ENCODE measurements at places on chromosomes 12 and 14.

DNA sequence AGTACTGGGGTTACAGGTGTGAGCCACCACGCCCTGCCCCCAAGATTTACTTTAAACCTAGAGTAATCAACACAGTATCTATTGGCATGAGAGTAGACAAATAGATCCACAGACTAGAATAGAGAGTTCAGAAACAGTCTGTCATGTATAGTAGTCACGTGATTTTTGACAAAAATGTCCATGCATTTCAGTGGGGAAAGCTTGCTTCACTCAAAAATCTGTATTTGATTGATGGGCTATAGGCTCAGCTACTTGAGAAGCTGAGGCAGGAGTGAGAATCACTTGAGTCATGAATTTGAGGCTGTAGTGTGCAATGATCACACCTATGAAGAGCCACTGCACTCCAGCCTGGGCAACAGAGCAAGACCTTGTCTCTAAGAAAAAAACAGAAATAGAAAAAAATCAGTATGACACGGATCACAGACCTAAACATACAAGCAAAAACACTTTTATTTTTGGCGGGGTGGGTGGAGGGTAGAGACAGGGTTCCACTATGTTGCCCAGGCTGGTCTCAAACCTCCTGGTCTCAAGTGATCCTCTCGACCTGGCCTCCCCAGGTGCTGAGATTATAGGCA lies 7.6 kb upstream of the ORAI1 start:
- DNase-seq: no peak

DNA sequence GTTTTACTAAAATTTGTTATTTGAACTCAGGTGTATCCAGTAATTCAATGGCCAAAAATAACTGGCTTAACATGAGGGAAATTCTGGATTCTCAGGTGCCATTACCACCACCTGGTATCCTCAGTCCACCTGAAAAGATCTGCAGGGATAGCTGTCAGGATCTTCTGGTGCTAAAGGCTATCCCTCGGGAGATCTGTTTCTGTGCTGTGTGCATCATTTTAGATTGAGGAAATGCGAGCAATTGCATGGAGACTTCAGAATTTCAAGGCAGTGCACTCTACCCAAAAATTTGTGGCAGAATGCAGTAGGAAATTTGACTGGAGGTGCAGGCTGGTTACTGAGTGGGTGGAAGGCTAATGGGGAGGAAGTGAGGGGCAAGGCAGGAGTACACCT lies 26.4 kb downstream of the ZCCHC8 start:
- DNase-seq: no peak

- no peak for DNase-seq
Measured at GRCh38 chr12:53808023-53808705, 56.4 kb upstream of the CISTR start.

- no peak for DNase-seq
Measured at GRCh38 chr12:114912811-114913210, 228.8 kb upstream of the TBX3 start.

- no peak for DNase-seq
Measured at GRCh38 chr14:94081386-94081820, 293 bp downstream of the IFI27L1 start.

DNA sequence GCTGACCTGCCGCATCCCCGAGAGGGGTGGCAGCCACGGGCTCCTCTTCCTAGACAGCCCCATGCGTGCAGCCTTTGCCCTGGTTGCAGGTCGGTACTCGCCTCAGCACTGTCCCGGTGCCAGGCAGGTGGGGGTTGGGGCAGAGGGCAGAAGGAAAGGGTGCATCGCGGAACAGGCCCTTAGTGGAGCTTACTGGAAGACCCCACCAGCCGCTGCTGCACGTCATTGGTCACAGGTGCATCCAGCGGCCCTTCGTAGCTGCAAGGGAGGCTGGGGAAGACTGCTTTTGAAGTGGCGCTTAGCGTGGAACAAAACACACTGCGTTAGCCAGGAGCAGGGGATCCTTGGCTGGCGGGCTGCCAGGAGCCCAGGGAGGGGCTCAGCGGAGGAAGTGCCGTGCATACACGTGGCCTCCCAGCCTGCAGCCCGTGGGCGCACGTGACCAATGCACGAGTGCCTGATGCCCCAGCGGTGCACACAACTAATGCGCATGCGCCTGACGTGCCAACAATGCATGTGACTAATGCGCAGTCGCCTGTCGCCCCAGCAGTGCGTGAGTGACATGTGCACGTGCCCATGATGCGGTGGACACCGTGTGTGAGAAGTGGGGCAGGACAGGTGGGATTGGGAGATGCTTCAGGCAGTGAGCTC lies 5.0 kb upstream of the EP400 start:
- no peak for DNase-seq

DNA sequence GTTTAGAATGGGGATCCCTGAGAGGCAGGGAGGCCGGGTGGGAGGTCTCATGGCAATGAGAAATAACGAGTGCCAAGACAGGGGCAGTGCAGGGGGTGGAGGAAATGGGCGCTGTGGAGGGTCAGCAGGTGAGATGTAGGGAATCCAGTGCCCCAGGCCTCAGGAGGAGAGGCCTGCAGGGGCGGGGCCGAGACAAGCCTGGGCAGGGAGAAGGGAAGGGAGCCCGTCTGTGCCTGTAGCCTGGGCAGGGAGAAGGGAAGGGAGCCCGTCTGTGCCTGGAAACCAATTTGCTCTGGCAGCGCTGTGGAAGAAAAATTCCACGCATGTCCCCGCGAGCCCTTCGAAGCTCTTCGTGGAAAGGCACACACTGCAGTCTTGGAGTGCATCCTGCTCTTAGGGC lies 10.6 kb upstream of the NCOR2 start:
- DNase-seq: no peak

DNA sequence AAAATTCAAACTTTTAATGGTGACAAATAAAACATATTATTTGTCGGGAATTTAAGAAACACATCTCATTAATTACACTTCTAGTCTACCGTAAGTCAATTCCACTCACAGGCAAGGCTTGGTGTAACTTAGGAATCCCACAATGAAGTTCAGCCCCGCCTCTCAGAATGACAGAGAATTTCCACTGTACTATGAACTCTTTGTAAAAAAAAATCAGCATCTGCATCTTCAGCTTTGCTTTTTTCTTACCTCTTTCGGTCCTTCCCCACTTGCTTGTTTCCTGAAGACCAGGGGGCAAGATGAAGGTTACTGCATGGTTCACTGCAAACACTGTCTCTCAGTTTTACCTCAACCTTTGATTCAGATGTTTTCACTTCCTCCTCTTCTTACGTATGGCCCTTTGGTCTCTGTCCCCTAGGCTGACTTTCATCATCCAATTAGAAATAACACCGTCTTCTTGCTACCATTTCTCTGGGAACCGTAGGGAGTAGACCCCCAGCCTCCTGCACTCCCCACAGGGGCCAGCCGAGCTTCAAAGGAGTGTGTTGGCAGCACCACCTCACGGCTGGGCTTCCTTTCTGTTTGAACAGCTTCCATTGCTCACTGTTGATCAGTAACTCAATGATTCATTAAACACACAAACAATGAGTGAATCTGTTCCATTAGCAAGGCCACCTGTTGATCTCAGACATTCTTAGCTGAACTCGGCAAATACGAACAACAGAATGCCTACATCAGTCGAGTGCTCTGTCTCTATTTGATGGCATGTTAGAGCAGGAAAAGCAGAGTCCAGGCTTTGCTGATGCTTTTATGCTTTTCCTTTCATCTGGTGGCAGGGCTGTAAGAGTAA lies 343.0 kb downstream of the BMP4 start:
- no peak for DNase-seq

DNA sequence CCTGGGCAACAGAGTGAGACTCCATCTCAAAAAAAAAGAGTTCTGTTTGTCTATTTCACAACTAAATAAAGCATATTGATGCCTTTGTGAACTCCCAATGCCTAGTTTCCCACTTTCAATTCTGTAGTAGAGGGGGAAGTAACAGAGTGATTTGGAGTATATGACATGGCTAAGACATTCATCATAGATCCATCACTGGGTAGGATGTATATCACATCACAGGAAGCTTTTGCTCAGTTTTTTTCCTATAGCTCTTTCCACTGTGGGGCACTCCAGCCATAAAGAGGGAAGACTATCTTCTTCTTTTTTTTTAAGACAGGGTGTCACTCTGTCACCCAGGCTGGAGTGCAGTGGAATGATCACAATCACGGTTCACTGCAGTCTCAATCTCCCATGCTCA lies 154.0 kb upstream of the BCL2L14 start:
- no peak for DNase-seq

- DNase-seq: no peak
Measured at GRCh38 chr12:242496-242895, 20.1 kb downstream of the SLC6A13 start.

DNA sequence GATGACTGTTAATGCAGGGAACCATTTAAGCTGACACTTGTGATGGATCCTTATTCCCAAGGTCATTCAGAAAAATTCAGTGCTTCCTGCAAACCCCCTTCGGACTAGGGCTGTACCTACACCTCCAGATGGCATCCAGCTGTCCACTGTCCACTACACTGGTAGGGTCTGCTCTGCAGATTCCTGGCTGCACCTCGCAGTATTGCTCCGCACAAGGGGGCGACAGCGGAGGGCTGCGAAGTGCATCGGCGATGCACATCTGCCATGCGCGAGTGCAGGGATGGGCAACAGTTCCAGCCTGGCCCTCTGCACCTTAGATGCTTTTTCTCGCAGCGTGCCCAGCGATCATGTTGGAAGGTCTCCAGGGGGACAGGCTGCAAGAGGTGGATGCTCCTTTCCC lies 55.5 kb downstream of the KCNA5 start:
- DNase-seq: no peak

DNA sequence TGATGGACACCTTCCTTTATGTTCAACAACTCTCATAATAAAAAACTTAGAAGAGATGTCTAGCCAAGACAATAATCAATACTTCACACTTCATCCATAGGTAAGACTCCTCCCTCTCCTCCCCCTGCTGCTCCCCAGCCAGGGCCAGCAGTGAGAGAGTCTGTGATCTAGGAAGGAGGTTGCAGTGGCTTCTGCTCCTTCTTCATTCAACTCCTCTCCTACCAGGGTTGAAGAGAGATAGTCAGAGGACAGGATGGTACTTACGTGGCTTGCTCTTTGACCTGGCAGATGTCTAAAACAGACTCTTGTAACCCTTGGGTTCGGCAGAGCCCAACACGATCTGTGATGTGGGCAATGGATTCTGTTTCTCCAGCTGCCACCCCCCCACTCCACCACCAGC lies 31.0 kb downstream of the DHRS2 start:
- DNase-seq: no peak

- DNase-seq: no peak
Measured at GRCh38 chr12:22743700-22744099, 118.7 kb downstream of the ETNK1 start.

DNA sequence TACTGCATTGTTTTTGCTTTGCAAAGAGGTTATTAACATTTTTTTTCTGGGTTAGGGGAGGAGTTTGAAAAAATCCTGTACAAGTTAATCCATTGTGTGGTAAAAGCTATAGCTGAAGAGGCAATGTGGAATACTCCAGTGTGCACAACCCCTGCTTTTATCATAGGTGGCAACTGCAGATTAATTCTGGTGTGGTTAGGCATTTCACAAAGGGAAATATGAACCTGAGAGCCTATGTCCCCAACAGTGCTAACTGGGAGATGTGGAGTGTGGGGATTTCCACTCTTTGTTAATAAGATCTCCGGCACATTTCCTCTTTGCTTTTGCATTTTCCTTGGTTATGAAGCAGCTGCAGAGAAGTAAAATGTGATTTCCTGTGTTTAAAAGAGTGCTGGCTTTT lies 33.6 kb downstream of the PRORP start:
- no peak for DNase-seq

DNA sequence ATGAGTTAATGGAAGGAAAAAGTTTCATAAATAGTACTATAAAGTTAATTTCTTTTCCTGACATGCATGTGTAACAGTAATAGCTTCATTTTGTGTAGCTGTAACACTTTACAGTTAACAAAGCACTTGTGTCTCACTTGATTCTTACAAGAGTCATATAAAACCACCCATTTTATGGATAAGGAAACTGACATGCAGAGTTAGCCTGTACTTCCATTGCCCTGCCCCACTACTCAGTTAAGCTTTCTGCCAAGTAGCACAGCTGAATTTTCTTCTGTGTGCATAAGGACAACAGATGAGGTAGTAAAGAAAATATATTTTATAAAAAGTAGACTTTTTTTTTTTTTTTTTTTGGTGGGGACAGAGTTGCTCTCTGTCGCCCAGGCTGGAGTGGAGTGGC lies 32.2 kb downstream of the ANO6 start:
- no peak for DNase-seq

DNA sequence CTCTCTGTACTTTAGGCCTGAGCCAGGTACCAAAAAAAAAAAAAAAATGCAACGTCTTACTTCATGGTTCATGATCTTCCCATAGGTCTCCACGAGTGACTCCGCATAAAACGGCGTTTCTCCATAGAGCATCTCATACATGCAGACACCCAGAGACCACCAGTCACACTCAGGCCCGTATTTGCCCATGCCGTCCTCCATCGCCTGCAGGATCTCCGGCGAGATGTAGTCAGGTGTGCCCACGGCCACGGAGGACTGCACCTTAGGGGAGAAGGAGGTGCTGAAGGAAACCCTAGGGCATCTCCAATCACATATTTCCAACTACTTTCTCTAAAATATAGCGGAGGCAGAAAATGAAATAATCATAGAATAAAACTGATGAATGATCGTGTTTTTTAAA lies 61.0 kb downstream of the AMN start:
- DNase-seq: no peak

DNA sequence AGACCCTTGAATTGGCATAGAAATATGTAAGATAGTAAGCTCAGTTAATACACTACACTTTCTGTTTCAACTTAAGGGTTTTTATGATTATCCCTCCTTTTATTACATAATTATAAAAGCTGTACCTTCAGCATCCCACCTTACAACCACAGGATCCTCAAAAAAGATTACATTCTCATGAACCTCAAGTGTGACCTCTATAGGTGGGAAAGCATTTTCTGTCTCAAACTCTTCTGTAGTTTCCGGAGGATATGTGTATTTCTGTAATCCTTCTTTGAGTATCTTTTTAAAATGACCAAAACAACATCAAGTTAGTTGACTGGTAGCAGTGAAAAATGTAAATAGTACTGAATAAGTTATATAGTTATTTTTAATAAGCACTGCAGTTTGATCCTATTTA lies 75.9 kb downstream of the DNAI7 start:
- DNase-seq: no peak

DNA sequence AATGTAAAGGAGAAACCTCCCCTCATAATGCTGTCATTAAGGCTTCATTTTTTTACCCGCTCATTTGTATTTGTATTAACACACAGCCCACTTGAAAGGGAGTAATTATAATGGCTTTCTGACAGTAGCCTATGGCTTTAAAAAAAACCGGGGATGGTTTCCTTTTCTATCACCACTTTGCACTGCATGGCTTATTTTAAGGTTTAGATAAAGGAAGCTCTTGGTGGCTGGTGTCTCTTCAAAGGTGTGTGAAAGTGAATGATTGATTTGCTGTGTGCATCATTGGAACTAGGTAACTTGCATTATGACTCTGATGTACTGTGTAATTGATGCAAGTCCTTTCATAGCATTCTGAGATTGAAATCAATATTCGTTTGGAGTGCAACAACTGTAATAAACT lies 80.7 kb downstream of the NPAS3 start:
- DNase-seq: no peak

DNA sequence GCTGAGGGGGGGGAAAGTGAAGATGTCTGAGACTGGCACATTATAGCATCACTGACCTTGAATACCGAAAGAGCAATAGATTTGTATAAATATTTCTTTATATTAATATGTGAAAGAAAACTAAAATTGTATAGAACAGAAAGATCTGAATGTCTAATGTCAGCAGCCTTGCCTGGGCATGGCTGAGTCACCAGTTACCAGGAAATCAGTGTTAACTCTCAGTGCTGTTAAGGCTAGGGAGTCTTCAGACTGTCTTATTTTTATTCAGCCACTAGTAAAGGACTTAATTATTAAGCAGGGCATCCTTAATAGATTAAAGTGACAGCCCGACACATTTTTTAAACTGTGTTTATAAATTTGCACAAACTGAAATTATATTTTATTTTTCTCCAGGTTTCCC lies 122.9 kb upstream of the AEBP2 start:
- no peak for DNase-seq
